ENCODE measurements at places on chromosomes 2 and 18. TPM values are rescaled to one million over a fixed set of nuclear protein-coding genes. Genes with fewer than 3 reads are reported as not detected.

- DNase-seq: no peak
Measured at GRCh38 chr2:96403481-96403880, 67.9 kb downstream of the NCAPH start.

- DNase-seq: no peak
Measured at GRCh38 chr2:153145470-153145978, 333.0 kb downstream of the RPRM start.

ATP8B1 gene
- total RNA-seq: 0.27 TPM

- no peak for DNase-seq
Measured at GRCh38 chr2:198587741-198588140, 783.3 kb downstream of the PLCL1 start.

DNA sequence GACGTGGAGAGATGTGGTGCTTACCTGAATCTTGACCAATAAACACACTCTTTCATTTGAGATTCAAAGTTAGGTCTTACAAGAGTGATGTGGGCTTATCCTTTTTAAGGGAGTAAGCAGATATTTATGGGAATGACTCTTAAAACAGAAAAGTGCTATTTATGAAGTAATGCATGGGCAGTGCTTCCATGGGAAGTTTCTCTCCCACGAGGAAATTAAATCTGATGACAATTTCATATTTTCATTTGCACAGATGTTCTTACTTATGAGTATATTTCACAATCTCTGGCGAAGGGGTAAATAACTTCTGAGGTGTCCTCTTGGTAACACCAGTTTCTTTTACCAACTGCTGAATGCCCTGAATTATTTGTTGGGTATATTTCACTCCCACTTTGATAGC is 21.0 kb downstream of the PNPT1 start:
- no peak for DNase-seq

GAREM2 gene
- total RNA-seq: 0.54 TPM

IGFBP2 gene
- total RNA-seq: 8.3 TPM

All from hematopoietic multipotent progenitor cell (in vitro differentiated cells).